ENCODE measurements at places on chromosomes 7 and 10.
A peak's percentile ranks its signal among the peaks of the same experiment; 100 is the strongest.

GRCh38 chr7:46162609-46163008, 241.5 kb upstream of the IGFBP3 start:
- DNase-seq = no peak

DNA sequence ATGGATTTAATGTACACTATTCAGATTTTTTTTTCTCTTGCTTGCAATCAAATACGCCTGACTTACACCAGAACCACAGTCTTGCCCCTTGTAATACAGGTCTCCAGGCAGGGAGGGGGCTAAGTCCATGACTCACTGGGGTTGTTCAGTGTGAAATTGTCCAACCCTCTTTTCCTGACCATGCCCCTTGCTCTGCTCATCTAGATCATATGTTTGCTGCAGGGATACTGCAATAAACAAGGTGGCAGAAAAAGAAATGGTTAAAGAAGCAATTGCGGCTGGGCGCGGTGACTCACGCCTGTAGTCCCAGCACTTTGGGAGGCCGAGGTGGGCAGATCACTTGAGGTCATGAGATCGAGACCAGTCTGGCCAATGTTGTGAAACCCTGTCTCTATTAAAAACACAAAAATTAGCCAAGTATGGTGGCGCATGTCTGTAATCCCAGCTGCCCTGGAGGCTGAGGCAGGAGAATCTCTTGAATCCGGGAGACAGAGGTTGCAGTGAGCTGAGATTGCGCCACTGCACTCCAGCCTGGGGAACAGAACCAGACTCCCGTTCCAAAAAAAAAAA, 85.5 kb downstream of the TMEM130 start:
- DNase-seq = no peak

- DNase-seq = no peak
Measured at GRCh38 chr10:89470628-89471027, 56.3 kb downstream of the IFIT5 start.

DNA sequence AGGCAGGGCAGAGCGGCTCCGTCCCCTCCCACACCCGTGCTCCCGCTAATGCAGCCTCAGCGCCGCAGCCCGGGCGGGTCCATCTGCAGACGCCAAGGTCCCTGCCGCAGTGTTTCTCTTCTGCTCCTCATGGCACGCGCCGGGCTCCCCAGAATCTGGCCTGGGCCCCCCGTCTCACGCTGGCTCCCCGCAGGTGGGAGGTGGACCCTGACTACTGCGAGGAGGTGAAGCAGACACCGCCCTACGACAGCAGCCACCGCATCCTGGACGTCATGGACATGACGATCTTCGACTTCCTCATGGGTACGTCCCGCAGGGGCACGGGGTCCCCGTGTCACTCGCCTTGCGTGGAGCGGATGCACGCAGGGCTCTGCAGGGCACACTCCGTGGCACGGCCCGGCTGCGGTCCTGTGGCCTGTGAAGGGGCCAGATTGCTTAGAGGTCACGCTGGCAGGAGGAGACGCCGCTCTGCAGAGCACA, 33.5 kb upstream of the FOXL3 start:
- no peak for DNase-seq

GRCh38 chr10:112985690-112986543, 35.9 kb downstream of the TCF7L2 start:
- DNase-seq = peak; percentile 49

DNA sequence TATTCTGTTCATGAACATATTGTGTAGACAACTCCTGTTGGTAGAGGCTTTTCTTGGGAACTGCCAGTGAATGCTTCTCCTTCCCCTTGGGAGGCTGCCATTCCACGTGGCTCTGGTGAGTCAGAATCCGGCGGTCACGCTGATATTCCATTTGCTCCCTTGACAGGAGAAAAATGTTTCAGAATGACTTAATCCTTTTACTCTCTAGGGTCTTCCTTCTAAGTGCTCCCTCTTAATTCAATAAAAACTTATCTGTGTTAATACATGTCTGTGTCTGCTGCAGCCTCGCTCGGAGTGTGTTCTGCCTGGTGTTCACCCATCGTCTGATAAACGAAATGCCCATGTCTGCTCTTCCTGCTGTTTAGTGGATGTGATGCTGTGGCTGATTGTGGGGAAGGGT, 278.6 kb downstream of the ARHGAP12 start:
- peak; percentile 84 for DNase-seq

GRCh38 chr7:5088906-5089305, 43.2 kb downstream of the RBAK start:
- DNase-seq = no peak

GRCh38 chr7:39946693-39947092, 3.4 kb upstream of the CDK13 start:
- DNase-seq = no peak

DNA sequence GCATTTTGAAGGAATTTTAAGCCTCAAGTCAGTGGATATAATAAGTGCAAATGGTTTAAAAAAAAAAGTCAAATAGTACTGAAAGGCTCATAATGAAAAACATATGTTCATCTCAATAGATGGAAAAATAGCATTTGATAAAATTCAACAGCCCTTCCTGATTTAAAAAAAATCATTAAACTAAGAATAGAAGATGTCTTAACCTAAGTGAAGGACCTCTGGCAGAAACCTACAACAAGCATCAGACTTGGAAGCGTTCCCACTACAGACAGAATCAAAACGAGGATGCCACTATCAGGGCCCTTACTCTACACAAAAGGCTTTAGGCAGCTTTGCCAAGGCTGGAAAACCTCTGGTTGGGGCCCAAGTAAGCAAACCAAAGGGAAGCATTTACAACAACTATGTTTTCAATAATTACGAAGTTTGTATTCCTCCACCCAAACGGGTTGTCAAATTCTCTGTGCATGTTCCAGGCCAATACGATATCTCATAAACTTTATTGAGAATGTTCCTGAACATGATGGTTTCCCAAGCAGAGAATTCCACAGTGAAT, 45.1 kb downstream of the CYTH3 start:
- DNase-seq = no peak

DNA sequence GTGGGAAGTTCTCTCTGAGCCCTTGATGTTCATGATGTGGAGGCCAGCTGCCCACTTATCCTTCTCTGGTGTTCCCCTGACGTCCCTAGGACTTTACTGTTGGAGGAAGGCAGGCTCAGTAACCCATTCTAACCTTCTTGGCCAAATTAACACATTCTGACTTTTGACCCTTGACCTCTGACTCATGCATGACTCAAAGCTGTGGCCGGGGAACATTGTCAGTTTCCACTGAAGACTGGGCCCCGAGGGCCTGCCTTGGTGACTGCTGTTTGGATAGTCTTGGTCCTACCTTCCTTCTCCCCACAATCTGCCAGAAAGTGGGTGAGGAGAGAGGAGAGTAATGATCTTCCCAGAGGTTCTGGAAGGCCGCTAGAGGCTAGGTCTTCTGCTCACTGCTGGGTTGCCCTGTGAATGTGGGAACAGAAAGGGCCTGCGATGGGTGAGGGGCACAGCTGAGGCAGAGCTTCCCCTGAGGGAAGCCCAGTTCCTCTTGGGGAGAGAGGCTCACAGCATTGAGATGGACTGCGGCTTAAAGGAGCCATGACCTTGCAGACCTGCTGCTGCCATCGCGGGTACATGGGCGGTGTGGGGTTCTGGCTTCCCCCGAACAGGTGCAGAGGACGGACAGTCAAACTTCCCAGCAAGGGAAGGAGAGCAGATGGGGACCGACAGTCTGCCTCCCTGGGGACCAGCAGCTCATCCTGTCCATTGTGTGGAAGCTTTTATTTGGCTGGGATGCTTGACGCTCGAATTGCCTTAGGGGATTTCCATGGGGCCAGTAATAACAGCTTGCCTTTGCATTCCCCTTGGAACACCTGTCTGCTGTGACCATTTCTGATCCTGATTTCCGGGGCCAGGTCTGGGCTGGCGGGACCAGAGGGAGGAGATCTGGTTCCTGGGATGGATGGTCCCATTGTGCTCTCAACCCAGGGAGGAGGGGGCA, 43.8 kb downstream of the ADAMTS14 start:
- DNase-seq = peak; percentile 46

Data from GM03348 (cell line).